ENCODE measurements at places on chromosomes 7 and 10.

- DNase-seq, result no peak
Measured at GRCh38 chr10:130820880-130821482, 490.5 kb downstream of the TCERG1L start.

DNA sequence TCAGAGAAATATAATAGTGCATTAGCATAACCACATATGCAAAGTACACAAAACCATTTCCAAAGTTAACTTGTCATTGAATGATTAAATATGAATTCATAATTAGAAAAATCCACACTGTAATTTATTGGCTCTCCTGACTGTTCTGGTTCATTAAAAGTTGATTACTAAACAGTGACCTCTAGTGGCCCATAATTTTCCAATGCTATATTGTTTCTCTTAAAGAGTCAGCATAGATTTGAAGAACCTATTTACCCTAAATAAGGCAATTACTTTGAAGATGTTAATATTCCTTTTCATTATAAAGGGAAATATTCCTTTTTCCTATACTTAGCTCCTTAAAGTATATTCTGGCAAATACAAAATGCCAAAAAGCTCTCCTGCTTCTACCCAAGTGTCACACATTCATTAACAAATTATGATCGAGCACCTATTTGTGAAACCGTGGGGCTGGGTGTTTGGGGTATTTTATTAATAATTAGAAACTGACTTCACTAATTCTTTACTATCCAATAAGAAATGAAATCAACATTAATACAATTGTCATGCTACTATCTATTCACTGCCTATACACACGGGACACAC lies 86.2 kb downstream of the HIBADH start:
- no peak for DNase-seq

DNA sequence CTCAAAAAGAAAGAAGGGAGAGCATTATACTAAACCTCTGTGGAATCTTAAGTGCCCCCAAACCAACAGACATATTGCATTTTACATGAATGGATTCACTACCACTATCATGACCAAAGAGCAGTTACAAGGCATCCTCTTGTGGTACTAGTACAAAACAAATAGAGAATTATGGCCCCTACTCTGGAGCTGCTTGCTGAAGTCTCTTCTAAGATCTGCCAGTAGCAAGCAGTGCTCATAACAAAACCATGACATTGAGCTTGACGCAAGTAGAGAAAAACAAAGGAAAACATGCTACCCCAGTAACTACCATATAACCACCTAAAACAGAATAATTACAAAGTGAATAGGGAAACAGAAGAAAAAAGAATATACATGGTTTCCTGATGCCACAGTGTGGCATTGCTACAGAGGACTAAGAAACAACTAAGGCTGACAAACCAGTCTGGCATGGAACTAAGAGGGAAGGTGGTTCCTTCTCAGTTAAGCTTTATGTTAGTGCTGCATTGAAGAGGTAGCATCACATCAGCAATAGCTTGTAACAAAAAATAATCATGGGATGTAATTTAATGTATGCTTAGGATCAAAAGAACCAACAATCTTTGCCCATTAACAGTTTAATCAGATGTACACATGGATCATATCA lies 150.2 kb upstream of the AGR3 start:
- no peak for DNase-seq

- no peak for DNase-seq
Measured at GRCh38 chr10:81873932-81874816, 820 bp upstream of the NRG3 start.

GRCh38 chr10:67864607-67865371 lies 19.7 kb upstream of the SIRT1 start:
- DNase-seq, result no peak

DNA sequence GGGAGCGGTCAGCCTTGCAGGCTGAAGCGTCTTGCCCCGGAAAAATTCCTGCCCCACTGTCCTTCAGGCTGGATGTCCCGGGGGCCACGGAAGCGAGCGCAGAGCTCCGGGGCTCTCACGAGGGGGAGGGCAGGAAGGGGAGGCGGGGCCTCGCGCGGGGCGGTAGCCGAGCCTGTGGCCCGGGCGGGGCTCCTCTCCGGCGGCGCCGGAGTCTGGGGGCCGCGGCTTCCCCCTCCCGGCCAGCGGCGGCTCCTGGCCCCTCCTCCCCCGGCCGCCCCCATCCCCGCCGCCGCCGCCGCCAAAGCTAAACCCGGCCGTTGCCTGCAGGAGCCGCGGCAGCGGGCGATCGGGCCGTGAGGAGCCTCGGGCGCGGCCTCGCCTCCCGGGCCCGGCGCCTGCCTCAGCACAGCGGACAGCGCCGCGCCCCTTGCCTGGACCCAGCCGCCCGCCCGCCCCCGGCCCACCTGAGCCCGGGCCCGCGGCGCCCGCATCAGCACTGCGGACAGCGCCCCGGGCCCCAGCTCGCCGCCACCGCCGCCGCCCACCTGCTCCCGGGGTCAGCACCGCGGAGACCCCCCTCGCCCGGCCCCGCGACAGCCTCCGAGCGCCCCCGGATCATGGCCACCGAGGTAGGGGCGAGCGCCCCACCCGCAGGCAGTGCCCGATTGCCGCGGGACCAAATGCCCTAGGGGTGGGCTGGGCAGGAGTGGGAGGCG lies at the start of gene GOLGA7B:
GOLGA7B (plus strand) TSS at position 157 of the 716 bp plus-strand sequence; CDS start at position 618, 461 bp downstream.
- DNase-seq, result no peak

DNA sequence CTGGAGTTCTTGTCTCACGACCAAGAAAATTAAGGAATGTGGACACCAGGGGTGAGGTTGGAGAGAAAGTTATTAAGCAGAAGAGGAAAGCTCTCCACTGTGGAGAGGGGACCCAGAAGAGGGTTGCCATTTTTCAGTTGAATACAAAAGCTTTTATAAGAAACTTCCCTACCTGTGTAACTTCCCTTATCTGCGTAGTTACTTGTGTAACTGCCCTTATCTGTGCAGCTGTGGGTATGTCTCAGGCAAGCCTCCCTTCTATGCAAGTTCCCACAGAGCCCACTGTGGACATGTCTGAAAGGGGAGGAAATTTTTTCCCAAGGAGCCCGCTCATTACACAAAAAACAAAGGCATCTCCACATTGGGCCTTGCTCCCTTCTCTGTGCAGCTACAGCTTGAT lies 94.9 kb downstream of the SVOPL start:
- DNase-seq, result no peak

DNA sequence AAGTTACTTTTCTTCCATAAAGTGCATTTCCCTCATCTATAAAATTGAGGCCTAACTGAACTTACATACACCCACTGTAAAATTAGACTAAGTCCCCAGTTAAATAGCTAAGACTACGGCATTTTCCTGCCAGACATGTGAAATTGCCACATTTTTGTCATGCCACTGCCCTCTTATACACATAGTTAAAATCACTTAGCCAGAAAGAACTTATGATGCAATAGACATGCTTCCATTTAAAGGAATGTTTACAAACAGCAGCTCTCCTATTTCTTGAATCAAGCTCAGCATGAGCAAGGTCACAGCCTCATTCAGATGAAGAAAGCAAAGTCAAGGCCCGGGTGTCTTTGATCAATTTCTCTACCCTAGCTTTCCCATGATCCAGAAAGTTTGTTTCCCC lies 175.7 kb downstream of the LRRN3 start:
- no peak for DNase-seq

DNA sequence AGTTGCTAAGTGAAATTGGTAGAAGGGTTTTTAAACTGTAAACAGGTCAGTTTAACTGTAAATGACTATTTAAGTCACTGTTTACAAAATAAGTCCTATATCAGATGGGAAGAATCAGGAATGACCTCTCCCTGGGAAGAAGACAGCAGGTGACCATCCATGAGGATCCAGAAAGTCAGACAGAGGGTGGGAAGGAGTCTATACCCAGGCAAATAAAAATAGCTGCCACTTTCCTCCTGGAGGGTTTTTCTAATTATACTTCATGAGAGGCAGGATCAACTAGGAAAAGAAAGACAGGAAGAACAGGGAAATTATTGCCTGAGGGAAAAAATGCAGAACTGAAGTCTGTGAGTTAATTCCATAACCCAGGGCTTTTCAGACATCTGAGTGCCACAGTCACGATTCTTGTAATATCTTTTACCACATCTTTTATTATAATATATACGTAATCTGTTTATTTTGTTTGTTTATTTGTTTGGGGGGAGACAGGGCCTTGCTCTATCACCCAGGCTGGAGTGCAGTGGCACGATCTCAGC lies 7.0 kb downstream of the DNTT start:
- no peak for DNase-seq

DNA sequence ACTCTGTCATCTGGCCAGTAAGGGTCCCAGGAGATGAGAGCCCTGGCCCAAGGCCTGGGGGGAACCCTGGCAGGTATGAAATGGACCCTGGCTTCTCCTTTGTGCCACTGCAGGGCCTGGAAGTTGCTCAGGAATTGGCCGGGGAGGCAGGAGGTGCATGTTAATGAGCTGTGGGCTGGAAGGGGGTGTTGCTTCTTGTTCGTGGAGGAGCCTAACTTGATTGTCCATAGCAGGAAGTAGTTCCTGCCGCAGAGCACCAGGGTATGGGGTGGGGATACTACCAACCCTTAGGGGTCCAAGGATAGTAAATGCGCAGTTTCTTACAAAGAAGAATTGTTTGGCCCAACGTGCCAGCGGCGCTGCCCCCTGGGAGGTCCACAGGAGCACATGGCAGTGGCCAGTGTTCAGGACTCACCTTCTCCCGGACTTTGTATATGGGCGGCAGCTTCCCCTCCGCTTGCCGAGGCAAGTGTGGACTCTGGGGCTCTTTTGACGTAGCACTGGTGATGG lies 21.5 kb downstream of the TEX36 start:
- no peak for DNase-seq

GRCh38 chr10:79053481-79054202 lies 15.1 kb upstream of the ZMIZ1 start:
- no peak for DNase-seq

GRCh38 chr7:30880125-30880720 lies 31.4 kb upstream of the AQP1 start:
- no peak for DNase-seq

GRCh38 chr7:42156291-42156865 lies 80.6 kb downstream of the GLI3 start:
- DNase-seq, result no peak

DNA sequence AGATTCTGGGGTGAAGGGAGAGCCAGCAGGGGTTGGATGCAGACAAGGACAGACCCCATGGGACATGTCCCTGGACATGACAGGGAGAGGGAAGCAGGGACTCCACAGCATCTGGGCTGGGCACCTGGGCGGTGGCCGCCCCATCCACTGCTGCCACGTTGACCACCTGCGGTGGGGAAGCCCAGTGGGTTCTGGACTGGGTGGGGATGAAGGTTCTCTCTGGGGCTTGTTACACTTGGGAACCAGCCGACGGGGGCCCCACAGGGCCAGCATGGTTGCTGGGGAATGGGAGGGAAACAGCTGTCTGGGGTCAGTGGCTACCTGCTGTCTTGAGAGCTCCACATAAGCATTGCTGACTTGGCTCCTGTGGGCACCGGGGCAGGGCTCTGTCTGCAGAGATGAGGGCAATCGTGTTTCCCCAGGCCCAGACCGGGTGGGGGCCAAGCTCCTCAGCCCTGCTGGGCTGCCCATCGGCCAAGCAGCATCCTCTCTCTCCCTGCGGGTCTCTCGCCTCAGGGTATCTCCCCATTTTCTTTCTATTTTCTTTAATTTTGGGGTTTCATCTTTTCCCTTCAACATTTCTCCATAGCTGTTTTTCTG lies 443.6 kb upstream of the PFKP start:
- DNase-seq, result no peak

DNA sequence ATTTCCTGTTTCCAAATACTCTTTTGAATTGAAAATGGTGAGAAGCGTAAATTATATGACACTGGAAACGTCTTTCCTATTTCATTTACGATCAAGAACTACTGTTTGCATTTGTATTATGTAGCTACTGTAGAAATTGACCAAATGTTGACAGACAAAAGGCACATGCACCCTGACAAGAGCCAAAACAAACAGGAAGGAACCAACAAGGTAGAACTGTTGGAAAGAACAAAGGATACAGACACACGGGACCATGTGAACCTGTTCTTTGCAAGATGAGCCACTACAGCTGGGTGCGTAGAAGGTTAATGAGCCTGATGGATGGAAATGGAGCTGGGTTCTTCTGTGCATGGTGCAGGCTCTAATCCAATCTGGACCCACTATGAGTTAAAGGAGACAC lies 48.4 kb upstream of the FZD8 start:
- DNase-seq, result no peak

DNA sequence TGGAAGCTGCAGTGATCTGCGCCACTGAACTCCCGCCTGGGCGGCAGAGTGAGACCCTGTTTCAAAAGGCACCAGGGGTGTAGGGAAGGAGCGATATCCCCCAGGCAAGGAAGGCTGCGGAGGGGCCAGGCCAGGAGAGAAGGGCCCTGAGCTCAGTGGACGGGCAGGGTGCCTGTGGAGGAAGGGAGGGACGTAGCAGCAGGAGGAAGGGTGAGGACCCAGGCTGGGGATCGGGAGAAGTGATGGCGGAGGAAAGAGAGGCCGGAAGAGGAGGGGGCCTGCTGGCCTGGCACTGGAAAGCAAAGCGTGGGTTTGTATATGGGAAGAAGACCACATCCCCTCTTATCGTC lies 45.6 kb downstream of the ALOX5 start:
- no peak for DNase-seq

GRCh38 chr10:123236126-123236525 lies 81.9 kb downstream of the BUB3 start:
- DNase-seq, result no peak

GRCh38 chr10:59965899-59966650 lies 59.7 kb upstream of the CCDC6 start:
- DNase-seq, result no peak

- no peak for DNase-seq
Measured at GRCh38 chr7:30896036-30896435, 15.6 kb upstream of the AQP1 start.

- no peak for DNase-seq
Measured at GRCh38 chr10:87552248-87552929, 47.7 kb downstream of the MINPP1 start.

- DNase-seq, result no peak
Measured at GRCh38 chr7:44071726-44072363, 6.5 kb upstream of the PGAM2 start.

GRCh38 chr10:133141144-133141957 lies 18.7 kb upstream of the KNDC1 start:
- DNase-seq, result no peak

DNA sequence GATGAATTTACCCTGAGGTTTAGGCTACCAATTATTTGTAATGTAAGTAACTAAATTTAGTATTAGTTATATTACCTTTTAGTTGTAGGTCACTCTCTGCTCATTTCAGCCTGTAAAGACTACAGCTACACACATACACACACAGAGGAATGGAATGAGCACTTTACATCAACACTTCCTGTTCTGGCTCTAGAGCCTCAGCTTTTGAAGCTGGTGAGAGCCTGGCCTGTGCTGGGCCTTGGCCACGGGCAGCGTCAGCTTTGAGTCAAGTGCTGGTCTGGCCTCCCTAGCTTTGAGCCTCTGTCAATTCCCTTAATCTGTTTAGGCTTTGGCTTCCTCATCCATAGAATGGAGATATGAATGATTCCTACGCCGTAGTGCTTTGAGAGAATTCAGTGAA lies 141.7 kb downstream of the EGFR start:
- DNase-seq, result no peak

DNA sequence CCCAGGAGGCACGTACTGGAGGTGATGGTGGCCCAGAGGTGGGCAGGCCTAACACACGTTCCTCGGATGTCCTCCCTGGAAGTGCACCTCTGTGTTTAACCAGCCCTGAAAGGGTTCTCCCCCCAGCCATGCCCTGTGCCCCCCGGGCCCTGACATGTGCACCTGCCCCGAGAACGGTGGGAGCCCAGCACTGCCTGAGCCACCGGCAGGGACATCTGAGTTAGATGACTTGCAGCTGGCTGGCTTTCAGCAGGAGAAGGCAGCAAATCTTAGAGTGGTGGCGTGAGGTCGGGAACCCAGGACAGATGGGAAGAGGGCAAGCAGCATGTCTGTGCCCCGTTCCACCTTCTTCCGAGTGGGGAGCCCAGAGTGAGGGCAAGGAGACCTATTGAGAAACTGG lies 291.8 kb downstream of the TCERG1L start:
- DNase-seq, result no peak
